Pancreas (tissue), 10 donors: ENCODE measurements at places on chromosomes 3 and 15. TPM values are rescaled to one million over a fixed set of nuclear protein-coding genes. Genes with fewer than 3 reads are reported as not detected.

Gene CCR9
- polyA plus RNA-seq = not detected

Gene KNSTRN
- polyA plus RNA-seq = 5.3 TPM

Gene GUCA1C
- 13.0 TPM for polyA plus RNA-seq

- H3K27me3 ChIP-seq = no peaks in the 10 kb centered on the region
- no peak overlapping the region for H3K4me3 ChIP-seq
- no peaks in the 10 kb centered on the region for H3K36me3 ChIP-seq
- DNase-seq = no peak
Observed at GRCh38 chr3:108126348-108126747, 35.5 kb upstream of the CD47 start.

DNA sequence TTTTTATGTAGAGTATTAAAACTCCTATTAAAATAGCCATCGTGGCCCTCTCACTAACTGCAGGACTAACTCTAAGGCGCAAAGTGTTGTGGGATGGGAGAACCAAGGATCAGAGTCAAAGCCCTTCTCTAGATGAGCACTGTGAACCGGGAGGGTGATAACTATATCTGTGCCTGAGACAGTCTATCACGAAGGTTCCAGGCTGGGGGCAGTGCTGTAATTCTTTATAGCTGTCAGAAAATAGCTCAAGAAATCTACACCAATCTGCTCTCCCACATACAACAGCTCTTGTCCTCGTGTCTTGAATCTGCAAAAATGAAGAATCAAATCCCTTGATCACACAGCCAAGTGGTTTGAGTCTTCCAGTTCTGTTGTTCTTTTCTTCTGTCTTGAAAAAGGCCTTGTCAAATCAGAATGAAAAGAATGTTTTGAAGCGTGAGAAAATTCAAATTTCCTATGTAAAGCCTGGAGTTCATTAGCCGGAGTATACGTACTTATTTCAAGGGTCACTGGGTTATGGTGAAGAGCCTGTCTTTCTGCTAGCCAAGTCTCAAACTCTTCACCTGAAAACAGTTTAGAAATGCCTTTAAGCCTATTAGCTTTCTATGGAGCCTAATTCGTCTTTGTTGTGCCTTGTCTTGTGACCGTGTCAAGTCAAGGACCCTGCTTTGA, 185.3 kb upstream of the NECTIN3 start:
- no peak overlapping the region for H3K4me3 ChIP-seq
- no peaks in the 10 kb centered on the region for H3K36me3 ChIP-seq
- DNase-seq = no peak
- H3K27me3 ChIP-seq = no peaks in the 10 kb centered on the region
- H3K4me1 ChIP-seq = peaks cover 4% of the 10 kb centered on the region

GRCh38 chr15:75091814-75092213, 68.4 kb downstream of the PPCDC start:
- H3K27me3 ChIP-seq = no peaks in the 10 kb centered on the region
- no peaks in the 10 kb centered on the region for H3K4me1 ChIP-seq
- H3K27ac ChIP-seq = no peak overlapping the region
- no peak for DNase-seq
- no peaks in the 10 kb centered on the region for H3K36me3 ChIP-seq
